Natural killer cell treated with Interleukin-12 subunit alpha and Interleukin-12 subunit beta and Interleukin-15 and Interleukin-18, amount 100 ng/mL, for 72 hours (primary cell): ENCODE measurements at places on chromosomes 6 and 20.

DNA sequence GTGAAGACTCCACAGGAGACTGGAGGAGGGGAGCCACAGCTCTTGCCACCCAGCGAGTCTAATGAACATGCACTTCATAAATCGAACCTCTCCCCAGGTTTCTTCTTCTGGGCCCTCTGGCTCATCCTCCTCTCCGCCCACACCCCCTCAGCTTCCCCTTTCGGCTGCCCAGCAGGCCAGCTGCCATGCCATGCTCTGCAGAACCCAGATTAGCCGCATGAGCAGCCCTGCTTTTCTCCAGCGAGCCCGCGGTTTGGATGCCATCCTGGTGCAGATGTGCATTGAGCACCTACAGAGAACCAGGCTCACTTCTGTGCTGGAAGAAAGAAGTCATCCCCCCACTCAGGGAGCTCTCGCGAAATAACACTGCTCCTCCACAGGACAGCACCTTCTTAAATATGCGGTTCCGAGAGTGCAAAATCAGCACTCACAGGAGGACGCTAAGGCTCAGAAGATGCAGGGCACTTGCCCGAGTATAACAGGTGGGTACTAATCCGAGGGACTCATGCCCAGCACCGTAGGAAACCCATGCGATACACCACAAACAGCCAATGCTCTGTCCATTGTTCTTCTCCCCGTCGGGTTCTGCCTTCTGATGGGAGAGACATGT lies 143.0 kb upstream of the THBS2 start:
- no peak overlapping the region for H3K27ac ChIP-seq
- peaks cover 5% of the 10 kb centered on the region for H3K27me3 ChIP-seq
- H3K36me3 ChIP-seq = no peaks in the 10 kb centered on the region
- no peaks in the 10 kb centered on the region for H3K4me1 ChIP-seq

DNA sequence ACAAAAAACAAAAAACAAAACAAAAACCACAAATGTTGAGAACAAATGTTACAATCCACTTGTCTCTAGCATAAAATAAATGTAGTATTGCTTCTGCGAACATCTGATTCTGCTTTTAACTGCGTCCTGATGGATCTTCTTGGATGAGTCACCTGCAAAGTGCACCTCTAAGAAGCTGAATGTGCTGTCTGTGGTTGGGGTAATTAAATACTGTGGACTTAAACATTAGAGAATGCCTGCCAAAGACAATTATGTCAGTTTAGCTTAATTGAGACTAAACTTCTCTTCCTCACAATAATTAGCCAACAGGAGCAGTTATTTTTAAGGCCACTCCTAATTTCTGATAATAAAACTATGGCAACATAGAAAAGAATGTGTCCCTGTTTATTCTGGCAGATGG lies 253.4 kb downstream of the PHACTR1 start:
- H3K4me1 ChIP-seq = no peaks in the 10 kb centered on the region
- H3K36me3 ChIP-seq = no peaks in the 10 kb centered on the region
- DNase-seq = no peak
- H3K27me3 ChIP-seq = peaks cover 37% of the 10 kb centered on the region
- H3K27ac ChIP-seq = no peak overlapping the region
- H3K4me3 ChIP-seq = no peak overlapping the region

DNA sequence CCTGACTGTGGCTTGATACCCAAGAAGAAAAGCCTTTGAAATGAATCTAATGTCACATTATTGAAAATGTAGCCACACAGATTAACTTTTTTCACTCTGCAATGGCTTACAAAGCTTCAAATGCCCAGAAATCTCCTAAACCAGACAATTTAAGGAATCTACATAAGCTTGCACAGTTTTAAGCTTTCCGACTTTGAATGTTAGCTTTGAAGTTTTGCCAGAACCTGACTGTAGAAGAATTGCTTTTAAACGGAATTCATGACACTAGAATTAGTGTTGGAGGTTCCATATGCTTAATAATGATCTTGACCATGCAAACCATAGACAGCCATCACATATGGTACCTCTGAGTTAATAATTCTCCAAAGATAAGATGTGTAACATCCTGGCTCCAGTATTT lies 798.5 kb upstream of the EPHA7 start:
- H3K4me1 ChIP-seq = no peaks in the 10 kb centered on the region
- H3K36me3 ChIP-seq = no peaks in the 10 kb centered on the region
- no peak for DNase-seq
- no peak overlapping the region for H3K27ac ChIP-seq
- no peaks in the 10 kb centered on the region for H3K27me3 ChIP-seq
- no peak overlapping the region for H3K4me3 ChIP-seq

- H3K4me3 ChIP-seq = peak overlapping the region; percentile 91
- no peaks in the 10 kb centered on the region for H3K36me3 ChIP-seq
- H3K27ac ChIP-seq = peak overlapping the region; percentile 92
- peaks cover 34% of the 10 kb centered on the region for H3K4me1 ChIP-seq
- H3K27me3 ChIP-seq = no peaks in the 10 kb centered on the region
- DNase-seq = no peak
Observed at GRCh38 chr20:49914310-49915117, 815 bp downstream of the SPATA2 start.

GRCh38 chr6:8659404-8660189 lies 224.3 kb upstream of the SLC35B3 start:
- no peaks in the 10 kb centered on the region for H3K27me3 ChIP-seq
- no peak for DNase-seq
- no peak overlapping the region for H3K4me3 ChIP-seq
- no peak overlapping the region for H3K27ac ChIP-seq

GRCh38 chr6:43014434-43014909 lies 423 bp downstream of the KLHDC3 start:
- no peaks in the 10 kb centered on the region for H3K27me3 ChIP-seq
- H3K4me3 ChIP-seq = peak overlapping the region; percentile 92
- H3K4me1 ChIP-seq = peaks cover 56% of the 10 kb centered on the region
- peak overlapping the region; percentile 95 for H3K27ac ChIP-seq
- H3K36me3 ChIP-seq = peaks cover 5% of the 10 kb centered on the region
- DNase-seq = no peak

DNA sequence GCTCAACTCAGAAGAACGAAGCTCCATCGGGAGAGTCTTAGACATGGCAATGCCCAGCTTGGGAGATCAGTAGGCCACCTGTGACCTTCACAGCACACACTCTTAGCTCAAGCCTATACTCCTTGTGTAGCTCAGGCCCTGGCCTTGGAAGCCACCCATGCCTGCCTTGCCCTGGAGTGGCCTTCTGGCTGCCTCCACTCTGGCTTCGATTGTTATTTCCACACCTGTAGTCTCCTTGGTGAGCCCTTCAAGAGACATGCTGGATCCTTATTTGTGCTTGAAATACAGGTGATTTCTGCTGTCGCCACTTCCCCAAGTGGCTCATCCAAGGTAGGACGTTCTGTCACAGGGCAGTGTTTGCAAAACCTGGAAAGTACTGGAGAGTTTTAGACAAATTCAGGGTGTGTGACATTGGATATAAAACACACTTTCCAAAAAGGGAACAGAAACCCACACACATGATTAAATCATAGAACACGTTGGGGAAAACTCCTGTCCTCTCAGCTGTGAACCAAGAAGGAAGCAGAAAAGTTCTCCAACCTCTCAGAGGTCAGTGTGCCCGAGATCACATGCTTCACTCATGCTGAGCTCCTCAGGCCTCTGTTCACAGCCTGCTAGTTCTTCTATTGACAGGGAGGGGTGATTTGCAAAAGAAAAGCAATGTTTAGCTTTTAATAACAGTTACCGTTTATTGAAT lies 391.8 kb downstream of the CDC5L start:
- no peak for DNase-seq
- H3K4me1 ChIP-seq = no peaks in the 10 kb centered on the region
- no peak overlapping the region for H3K4me3 ChIP-seq
- no peak overlapping the region for H3K27ac ChIP-seq

DNA sequence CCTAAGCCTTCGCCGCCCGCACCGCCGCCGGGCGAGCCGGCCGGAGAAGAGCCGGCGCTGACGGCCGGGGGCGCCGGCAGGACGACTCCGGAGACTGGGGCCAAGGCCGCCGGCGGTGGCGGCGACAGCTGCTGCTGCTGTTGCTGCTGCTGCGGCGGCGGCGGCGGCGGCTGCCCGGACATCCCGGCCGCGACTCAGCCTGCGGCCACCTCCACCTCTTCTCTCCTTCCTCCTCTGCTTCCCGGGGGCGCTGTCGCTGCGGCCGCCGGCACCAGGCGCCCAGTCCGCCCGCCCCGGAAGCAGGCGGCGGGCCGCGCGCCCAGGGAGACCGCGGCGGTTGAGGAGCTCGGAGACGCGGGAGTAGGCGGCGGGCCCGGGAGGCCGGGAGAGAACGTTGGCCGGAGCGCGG lies 307 bp downstream of the RANBP9 start:
- peaks cover 10% of the 10 kb centered on the region for H3K36me3 ChIP-seq
- peaks cover 50% of the 10 kb centered on the region for H3K4me1 ChIP-seq
- H3K27me3 ChIP-seq = no peaks in the 10 kb centered on the region

GRCh38 chr6:39907871-39908575 lies 26.2 kb downstream of the MOCS1 start:
- no peaks in the 10 kb centered on the region for H3K36me3 ChIP-seq
- no peak for DNase-seq
- H3K27ac ChIP-seq = no peak overlapping the region
- no peaks in the 10 kb centered on the region for H3K4me1 ChIP-seq
- H3K4me3 ChIP-seq = no peak overlapping the region

DNA sequence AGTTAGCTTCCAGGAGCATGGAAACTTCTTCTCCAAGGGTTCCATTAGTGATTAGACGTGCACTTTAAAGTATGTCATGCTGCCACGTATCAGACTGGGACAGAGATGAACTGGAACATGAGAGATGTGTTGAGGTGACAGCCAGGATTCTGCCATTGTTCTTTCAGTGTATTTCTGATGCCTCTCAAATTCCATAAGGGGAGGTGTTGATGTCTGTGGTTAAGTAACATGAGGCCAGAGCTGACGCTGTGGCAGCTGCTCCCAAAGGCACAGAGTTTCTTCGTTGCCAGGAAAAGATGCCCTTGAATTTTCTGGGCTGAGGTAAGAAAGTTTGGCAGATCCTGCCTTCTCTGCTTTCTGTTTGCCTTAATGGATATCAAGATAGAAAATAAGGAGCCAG lies 63.5 kb downstream of the TRMT6 start:
- no peaks in the 10 kb centered on the region for H3K36me3 ChIP-seq
- peaks cover 10% of the 10 kb centered on the region for H3K27me3 ChIP-seq
- peaks cover 4% of the 10 kb centered on the region for H3K4me1 ChIP-seq
- DNase-seq = no peak
- no peak overlapping the region for H3K4me3 ChIP-seq

GRCh38 chr20:4068708-4069107 lies 53.4 kb upstream of the RNF24 start:
- H3K4me1 ChIP-seq = no peaks in the 10 kb centered on the region
- DNase-seq = no peak
- no peak overlapping the region for H3K27ac ChIP-seq
- no peaks in the 10 kb centered on the region for H3K27me3 ChIP-seq
- H3K36me3 ChIP-seq = no peaks in the 10 kb centered on the region

DNA sequence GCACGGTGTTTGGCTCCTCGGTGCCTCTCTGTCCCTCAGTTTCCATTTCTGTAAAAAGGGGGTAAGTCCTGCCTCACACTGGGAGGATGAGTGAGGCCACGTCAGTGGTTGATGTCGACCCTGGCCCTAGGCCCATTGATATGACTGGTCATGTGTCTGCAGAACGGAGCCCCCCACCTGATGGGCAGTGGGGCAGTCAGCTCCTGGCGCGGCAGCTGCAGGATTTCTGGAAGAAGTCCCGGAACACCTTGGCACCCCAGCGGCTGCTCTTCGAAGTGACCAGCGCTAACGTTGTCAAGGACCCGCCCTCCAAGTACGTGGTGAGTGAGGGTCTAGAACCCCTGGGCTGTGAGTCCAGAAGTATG lies 1.2 kb downstream of the SNX21 start:
- no peak overlapping the region for H3K4me3 ChIP-seq
- no peaks in the 10 kb centered on the region for H3K27me3 ChIP-seq
- H3K27ac ChIP-seq = no peak overlapping the region
- no peak for DNase-seq

GRCh38 chr6:133923938-133924593 lies 29.0 kb upstream of the TBPL1 start:
- no peaks in the 10 kb centered on the region for H3K36me3 ChIP-seq
- H3K4me3 ChIP-seq = no peak overlapping the region
- DNase-seq = peak; percentile 65
- H3K27me3 ChIP-seq = peaks cover 40% of the 10 kb centered on the region

GRCh38 chr20:25257130-25257529 lies 9.2 kb downstream of the PYGB start:
- H3K4me3 ChIP-seq = no peak overlapping the region
- H3K36me3 ChIP-seq = peaks cover 7% of the 10 kb centered on the region
- H3K27ac ChIP-seq = no peak overlapping the region
- no peaks in the 10 kb centered on the region for H3K27me3 ChIP-seq
- H3K4me1 ChIP-seq = peaks cover 10% of the 10 kb centered on the region

DNA sequence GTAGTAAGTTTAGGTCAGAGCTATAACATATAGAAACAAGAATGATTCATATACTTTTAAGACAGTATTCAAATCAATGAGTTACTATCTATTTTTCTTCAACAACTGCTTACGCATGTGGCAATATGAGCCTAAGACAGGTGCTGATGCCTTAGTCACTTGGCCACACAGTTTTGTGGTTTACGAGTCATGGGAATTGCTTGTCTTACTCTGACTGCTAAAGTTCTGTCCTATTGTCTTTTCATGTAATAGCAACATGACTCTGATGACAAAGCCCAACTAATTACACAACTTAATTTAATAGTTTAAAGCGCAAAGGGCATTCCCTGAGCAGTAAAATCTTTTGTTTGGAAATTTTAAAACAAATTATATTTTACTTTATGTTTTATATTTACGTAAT lies 159.3 kb upstream of the CENPW start:
- no peaks in the 10 kb centered on the region for H3K27me3 ChIP-seq
- no peaks in the 10 kb centered on the region for H3K36me3 ChIP-seq

DNA sequence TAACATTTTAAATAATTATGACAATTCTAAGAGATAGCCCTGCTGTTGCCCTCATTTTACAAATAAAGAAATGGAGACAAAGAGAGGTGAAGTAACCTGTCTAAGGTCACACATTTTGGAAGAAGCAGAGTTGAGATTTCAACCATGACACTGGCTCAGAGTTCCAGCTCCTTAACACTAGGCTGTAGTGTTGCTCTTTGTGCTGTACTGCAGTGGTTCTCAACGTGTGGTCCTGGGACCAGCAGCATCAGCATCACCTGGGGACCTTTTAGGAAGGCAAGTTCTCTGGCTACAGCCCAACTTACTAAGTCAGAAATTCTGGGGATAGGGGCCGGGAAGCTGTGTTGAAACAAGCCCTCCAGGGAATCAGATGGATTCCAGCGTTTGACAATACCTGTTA lies 62.4 kb upstream of the FERMT1 start:
- no peaks in the 10 kb centered on the region for H3K36me3 ChIP-seq
- peaks cover 29% of the 10 kb centered on the region for H3K27me3 ChIP-seq
- H3K27ac ChIP-seq = no peak overlapping the region
- no peak for DNase-seq
- H3K4me1 ChIP-seq = no peaks in the 10 kb centered on the region
- H3K4me3 ChIP-seq = no peak overlapping the region

GRCh38 chr6:4256969-4257368 lies 121.6 kb upstream of the ECI2 start:
- H3K4me1 ChIP-seq = no peaks in the 10 kb centered on the region
- peaks cover 14% of the 10 kb centered on the region for H3K27me3 ChIP-seq
- no peaks in the 10 kb centered on the region for H3K36me3 ChIP-seq
- no peak overlapping the region for H3K27ac ChIP-seq
- no peak for DNase-seq
- H3K4me3 ChIP-seq = no peak overlapping the region

- H3K4me3 ChIP-seq = no peak overlapping the region
- peaks cover 12% of the 10 kb centered on the region for H3K4me1 ChIP-seq
- no peak overlapping the region for H3K27ac ChIP-seq
- no peaks in the 10 kb centered on the region for H3K27me3 ChIP-seq
- H3K36me3 ChIP-seq = no peaks in the 10 kb centered on the region
Observed at GRCh38 chr6:158825038-158825950, 6.1 kb upstream of the EZR start.
